ACHN (cell line): ENCODE measurements at places on chromosomes 6 and 20.
A peak's percentile ranks its signal among the peaks of the same experiment; 100 is the strongest.

DNA sequence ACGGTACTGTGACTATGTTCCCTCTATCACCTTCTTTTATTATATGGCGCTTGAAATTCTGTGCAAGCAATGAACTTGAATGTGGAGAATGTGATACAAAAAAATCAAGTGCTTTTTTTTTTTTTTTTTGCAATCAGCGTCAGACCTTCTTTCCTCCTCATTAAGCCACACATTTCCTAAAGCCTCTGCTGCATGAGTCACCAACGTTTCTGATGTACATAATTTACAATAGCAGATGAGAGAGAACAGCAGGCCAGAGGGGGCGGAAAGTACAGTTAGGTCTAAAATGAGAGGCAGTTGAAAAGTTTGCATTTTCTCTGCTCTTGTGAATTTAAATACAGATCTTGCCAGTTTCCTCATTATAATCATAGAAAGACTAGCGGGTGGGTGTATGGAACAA is 114.6 kb upstream of the RIPOR2 start:
- DNase-seq = no peak

- no peak for DNase-seq
Observed at GRCh38 chr20:13428684-13429083, 207.6 kb downstream of the ISM1 start.

GRCh38 chr6:154030646-154031045 is 8.4 kb upstream of the OPRM1 start:
- no peak for DNase-seq

DNA sequence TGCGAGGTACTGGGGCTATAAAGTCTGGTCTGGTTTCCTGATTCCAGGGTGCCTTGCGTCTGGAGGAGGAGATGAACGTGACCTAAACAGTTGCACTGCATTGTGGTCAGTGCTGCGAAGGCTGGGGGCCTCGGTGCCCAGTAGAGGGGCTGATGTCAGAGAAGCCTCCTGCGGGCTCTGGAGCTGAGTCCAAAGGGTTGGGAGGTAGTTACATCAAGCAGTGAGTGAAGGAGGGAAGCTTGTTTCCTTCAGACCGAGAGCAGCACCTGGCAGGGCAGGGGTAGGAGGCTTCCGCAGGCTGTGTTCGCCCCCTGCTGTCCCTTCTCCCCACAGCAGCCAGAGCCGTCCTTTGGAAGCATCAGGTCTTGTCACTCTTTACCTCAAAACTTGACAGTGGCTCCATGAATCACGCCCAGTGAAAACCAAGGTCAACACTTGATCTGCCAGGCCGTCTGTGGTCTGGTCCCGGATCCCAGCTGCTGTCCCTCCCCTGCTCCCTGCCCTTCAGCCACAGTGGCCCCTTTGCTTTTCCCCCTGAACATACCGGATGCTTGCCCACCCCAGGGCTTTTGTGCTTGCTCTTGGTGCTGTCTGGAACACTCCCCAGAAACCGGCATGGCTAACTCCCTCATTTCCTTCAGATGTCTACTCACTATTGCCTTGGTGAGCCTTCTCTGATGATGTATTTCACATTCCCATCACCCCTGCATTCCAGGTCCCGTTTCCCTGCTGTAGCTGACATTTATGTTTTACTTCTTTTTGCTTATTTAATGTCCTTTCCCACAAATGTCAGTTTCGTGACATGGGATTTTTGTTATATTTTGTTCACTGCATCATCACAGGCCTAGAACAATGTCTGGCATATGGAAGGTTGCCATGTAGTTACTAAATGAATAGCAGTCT is 7.0 kb downstream of the DYNLRB1 start:
- peak; percentile 57 for DNase-seq

DNA sequence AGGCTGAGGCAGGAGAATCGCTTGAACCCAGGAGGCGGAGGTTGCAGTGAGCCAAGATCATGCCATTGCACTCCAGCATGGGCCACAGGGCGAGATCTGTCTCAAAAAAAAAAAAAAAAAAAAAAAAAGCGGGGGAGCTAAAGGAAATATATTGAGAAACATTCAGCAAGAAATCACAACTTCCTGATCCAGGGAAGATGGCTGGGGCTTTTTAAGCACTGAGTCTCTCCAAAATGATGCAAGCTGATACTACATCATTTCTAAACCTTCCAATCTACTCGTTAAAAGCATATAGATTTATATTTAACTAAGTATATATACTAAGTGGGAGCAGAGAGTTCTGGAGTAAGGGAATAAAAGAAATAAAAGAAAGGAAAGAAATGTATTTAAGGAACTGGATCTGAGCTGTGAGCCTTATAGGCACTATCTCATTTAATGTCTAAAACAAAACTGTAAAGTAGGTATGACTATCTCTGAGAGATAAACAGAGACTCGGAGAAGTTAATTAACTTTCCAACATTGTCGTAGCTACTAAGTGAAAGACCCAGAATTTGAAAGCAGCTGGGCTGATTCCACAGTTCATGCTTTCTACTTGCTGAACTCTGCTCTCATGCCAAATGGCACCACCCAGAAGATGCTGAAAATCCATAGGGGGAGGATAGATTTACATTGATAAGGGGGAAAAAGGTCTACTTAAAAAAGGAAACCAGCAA is 215.0 kb upstream of the MARCKS start:
- DNase-seq = no peak

- no peak for DNase-seq
Observed at GRCh38 chr6:85468326-85468725, 18.4 kb downstream of the NT5E start.

GRCh38 chr6:22966691-22967422 is 397.5 kb downstream of the HDGFL1 start:
- no peak for DNase-seq

DNA sequence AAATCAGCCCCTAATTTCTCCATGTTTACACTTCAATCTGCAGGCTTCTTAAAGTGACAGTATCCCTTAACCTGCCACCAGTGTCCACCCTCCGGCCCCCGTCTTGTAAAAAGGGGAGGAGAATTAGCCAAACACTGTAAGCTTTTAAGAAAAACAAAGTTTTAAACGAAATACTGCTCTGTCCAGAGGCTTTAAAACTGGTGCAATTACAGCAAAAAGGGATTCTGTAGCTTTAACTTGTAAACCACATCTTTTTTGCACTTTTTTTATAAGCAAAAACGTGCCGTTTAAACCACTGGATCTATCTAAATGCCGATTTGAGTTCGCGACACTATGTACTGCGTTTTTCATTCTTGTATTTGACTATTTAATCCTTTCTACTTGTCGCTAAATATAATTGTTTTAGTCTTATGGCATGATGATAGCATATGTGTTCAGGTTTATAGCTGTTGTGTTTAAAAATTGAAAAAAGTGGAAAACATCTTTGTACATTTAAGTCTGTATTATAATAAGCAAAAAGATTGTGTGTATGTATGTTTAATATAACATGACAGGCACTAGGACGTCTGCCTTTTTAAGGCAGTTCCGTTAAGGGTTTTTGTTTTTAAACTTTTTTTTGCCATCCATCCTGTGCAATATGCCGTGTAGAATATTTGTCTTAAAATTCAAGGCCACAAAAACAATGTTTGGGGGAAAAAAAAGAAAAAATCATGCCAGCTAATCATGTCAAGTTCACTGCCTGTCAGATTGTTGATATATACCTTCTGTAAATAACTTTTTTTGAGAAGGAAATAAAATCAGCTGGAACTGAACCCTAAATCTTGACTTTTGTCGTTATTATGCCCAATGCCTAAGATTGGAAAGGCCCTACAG is 4.5 kb downstream of the SOX4 start:
- DNase-seq = peak; percentile 33

GRCh38 chr20:50745634-50746137 is 14.3 kb downstream of the PARD6B start:
- DNase-seq = no peak

GRCh38 chr6:87287251-87287650 is 35.1 kb upstream of the SMIM8 start:
- no peak for DNase-seq

DNA sequence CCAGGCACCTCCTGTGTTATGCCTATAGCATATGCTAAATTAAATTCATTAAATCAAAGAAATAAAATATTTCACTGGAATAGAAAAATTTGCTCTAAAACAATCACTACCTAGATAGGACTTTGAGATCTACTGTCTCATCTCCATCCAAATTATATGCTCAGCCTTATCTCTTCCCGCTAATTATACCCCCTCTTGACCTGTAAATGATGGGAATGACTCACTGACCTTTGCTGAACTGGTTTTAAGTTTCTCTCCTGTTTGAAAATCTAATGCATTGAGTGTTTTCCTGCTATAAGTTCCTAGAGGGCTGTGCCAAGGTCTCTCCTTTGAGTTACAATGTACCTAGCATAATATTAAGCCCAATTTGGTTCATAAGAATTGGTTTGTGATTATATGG is 110.1 kb downstream of the BMP2 start:
- DNase-seq = no peak

- DNase-seq = no peak
Observed at GRCh38 chr20:61279621-61280150, 27.6 kb downstream of the CDH4 start.

DNA sequence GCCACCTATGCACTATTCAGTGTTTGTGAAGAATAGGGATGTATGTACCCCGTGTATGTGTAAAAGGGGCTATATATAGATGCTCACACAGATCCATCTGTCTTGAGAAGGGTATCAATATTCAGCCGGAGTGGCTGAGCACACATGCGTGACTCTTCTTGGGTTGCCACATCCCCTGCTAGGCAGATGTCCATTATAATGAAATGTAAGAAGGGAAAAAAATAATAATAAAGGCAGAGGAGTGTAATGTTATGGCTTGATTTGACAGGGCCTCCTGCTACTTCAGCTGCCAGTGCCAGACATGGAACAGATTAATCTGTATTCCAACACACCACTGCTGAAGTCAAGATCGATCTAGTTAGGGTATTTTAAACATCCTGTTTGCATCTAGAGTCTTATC is 74.2 kb upstream of the VSTM2L start:
- DNase-seq = no peak

DNA sequence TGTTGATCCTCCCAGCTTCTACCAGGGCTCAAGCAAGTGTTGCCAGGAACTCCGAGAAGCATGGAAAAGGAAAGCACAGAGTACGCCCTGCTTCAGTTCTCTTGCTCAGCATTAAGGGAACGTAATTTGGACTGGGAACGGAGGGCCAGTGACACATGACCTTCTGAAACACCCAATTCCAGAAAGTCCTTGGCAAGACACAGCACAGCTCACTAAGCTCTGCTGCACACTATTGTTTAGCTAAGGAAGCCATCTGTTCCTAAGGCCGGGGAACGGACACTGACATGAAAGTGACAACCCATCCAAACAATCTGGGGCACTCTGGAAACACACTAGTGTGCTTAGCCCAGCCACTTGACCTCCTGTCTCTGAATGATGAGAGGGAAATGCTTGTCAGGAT is 56.9 kb upstream of the NXT1 start:
- DNase-seq = no peak

DNA sequence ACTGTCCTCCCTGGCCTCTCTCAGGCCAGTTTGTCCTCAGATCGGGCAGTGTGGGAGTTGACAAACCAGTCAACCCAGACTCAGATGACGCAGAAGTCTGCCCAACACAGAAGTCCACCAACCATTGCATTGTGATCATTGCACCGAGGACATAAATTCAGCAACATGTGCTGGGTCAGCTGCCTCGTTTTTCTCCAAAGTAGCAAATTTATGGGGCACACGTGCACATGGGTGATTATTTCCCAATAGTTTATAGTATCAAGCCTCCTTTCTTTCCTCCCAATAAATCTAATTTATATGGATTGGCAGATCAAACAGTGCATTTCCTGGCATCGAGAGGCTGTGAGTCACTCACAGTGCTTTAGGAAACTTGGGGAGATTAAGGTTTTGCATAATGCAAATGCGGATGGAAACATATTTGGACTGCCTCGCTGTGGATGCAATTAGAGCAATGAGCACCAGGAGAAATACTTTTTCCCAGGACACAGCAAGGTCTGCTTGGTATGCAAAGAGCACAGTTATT is 413.7 kb upstream of the SULF2 start:
- DNase-seq = no peak

- no peak for DNase-seq
Observed at GRCh38 chr6:139904158-139904533, 529.7 kb upstream of the CITED2 start.

DNA sequence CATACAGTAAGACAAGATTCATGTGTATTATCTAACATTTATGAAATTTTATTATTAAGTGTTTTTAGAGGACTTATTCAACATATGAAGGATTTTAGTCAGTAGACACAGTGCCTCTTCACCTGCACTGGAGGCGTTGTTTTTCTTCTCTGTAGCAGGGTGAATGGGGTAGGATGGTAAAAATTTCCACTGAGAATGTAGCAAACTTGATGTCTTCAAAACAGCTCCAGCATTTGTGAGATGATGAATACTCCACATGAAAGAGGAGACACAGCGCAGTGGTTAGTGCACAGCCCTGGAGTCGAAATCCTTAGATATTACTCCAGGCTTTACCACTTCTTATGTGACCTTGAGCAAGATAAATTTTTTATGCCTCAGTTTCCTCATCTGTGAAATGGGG is 110.5 kb upstream of the AHI1 start:
- DNase-seq = no peak
